ENCODE measurements at places on chromosomes 16 and 17.
A peak's percentile ranks its signal among the peaks of the same experiment; 100 is the strongest.

DNA sequence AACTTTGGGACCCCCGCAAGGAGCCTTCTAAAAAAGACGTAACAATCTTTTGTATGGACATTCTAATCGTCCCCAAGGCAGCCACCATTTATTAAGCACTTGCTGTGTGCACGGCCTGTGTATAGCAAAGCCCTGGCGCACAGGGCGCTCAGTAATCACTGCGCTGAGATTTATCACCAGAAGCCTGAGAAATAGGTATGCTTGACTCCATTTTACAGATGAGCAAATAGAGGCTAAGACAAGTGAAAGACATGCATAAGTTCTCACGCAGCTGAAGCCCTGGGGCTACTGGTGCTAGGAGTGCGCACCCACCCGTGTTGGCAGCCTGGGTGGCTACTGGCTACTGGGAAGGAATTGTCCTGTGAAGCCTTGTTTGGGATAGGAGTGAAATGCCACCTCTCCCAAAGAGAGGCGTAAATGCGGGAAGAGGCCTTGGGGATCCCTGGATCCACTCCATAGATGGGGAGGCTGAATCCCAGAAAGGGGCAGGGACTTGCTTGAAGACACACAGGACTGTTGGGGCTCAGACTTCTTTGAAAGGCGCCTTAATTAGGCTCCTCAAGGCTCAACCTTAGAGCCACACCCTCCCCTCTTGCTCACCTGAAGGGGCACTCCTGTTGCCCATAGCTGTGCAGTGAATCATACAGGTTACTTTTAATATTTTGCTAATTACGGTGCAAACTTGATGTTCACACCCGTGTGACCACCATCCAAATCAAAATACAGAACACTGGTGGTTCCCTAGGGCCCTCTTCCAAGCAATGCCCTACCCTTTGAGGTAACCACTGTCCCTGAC, 634 bp upstream of the NATD1 start:
- no peak for DNase-seq

DNA sequence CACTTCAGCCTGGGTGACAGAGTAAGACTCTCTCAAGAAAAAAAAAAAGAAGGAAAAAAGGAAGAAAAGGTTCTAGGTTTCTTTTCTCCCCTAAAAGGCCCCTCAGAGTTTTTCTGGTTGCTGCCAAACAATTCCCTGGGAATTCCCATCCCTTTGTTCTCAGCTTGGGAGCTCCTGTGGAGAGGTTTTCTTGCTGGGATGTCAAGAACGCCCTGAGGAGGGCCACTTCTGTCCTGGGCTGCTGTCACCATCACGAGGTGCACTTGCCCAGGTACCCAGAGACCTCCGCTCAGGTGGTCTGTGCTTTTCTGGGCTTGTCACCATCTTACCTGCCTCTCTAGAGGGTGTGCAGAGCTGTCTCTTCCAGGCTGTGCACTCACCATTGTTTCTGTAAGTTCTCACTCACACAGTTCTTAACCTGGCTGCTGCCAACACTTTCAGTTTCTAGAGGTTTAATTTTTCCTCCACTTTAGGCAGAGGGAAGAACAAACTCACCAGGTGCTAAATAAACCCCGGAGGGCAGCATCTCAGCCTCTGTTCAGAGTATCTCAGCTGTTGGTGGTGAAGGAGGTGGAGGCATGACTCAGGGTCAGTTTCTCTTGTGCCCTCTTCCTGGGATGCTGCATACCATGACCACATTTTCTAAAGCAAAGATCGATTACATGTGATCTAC, 2.4 kb upstream of the COX6A2 start:
- no peak for DNase-seq

DNA sequence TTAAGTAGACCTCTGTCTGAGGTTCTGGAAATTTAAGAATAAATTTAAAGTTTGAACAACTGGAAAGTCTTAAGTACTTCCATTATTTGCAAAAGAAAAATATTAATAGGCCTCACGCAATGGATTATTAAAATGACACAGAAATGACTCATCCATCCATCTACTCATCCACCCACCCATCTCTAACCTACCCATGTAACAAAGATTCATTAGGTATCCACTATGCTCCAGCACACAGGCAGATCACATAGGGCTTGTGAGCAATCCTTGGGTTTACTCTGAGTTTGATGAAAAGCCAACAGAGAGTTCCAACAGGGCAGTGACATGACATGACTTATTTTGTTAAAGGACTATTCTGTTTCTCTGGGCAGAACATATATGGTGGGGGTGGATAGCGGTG, 93.3 kb downstream of the HELZ start:
- DNase-seq = peak; percentile 93

- peak; percentile 28 for DNase-seq
These were observed 1.8 kb upstream of the HEATR6 start for GRCh38 chr17:60080545-60080944.

- DNase-seq = no peak
These were observed 33.1 kb upstream of the NF1 start for GRCh38 chr17:31061678-31062077.
